Esophagus muscularis mucosa (tissue), 4 donors: ENCODE measurements at places on chromosomes 12 and 14. TPM values are rescaled to one million over a fixed set of nuclear protein-coding genes. Genes with fewer than 3 reads are reported as not detected.

The NDRG2 gene
- 200 TPM for total RNA-seq

- DNase-seq: no peak
These were observed 135.7 kb upstream of the SLC16A7 start for GRCh38 chr12:59459966-59460660.

GRCh38 chr14:49159081-49159480 is 427.1 kb downstream of the RPS29 start:
- no peak for DNase-seq

DNA sequence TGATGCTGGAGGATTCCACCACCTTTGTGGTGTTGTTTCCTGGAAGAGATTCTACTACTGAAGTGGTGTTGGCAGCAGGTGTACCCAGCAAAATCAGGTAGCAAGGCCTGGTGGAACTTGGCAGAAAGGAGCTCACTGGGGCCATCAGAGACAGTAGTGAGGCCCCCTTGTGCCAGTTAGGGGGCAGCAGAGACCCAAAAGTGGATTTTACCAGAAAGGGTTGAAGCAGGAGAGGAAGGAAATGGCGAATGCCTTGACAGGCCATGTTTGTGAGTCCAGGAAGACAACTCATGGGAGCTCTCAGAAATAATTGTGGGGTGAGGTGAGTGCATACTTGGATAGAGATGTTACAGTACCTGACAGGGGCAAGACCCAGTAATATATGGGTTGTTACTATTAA is 137.7 kb upstream of the FGD4 start:
- no peak for DNase-seq

- DNase-seq: no peak
These were observed 338.4 kb downstream of the RAD51B start for GRCh38 chr14:68157971-68158371.

DNA sequence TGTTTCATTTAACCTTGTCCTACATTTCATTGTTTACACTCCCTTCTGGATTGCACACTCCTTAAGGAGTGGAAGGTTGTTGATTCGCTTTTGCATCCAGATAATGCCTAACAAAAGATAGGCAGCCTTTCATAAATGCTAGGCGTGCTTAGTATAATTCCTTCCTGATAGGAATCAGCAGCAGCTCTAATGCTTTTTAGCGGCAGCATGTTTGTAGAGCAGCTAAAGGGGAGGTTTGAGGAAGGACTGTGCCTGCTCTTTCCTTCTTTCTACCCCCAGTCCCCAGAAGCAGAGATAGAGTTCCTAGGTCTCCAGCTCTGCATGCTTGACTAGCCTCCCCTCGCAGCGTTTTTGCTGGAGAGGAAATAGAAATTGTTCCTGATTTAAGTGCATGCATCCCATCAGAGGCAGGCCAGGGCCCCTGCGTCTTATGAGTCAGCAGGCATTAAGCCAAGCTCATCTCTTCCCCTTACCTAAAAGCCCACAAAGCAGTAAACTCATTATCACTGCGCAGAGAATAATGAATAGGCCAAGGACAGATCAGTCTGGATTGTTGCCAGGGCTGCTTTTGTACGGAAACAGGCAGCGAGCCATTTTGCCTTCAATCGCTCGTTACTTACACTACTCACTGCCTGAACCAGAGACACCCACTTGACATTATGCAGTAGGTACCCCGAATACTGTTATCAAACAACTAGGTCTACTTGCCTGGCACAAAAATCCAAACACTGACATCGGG is 14.0 kb upstream of the TBPL2 start:
- DNase-seq: peak; percentile 91

DNA sequence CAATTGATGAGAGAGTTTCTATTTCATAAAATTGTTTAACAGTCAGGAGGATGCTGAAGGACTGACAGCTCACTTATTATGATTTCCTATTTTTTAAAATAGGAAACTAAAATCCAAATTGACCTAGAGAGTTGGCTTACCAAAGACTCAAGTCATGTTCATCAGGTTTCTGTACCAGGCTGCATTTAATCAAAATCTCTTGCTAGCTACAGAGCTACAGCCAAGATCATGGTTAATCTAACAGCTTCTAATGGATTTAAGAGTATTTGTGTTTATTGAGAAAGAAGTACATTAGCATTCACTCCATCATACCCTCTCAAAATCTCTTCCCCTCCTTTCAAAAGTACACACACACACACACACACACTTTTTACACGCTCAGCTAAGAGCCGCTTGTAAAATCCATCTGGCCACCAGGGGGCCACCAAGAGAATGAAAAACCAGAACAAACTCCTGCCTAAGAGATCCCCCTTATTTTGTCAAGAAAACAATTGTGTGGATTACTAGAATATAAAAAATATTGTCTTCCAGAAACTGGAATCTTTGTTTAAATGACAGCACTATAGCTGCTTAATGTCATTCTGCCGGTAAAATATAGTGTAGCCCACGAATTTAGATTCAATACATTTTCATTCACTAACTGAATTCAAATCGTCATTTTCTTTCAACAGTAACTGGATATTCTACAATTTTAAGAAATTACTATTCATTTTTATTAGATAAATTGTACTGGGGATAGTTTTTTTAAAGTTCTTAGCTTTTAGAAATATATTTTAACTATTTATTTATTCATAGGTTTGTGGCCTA is 334.0 kb downstream of the BTG1 start:
- no peak for DNase-seq

The RPL6 gene
- total RNA-seq: 1,232 TPM

The KRT72 gene
- not detected for total RNA-seq
